ENCODE measurements at places on chromosomes 2 and 18. TPM values are rescaled to one million over a fixed set of nuclear protein-coding genes. Genes with fewer than 3 reads are reported as not detected.

GRCh38 chr2:206267567-206267966 lies 6.9 kb upstream of the ZDBF2 start:
- no peak for DNase-seq

DNA sequence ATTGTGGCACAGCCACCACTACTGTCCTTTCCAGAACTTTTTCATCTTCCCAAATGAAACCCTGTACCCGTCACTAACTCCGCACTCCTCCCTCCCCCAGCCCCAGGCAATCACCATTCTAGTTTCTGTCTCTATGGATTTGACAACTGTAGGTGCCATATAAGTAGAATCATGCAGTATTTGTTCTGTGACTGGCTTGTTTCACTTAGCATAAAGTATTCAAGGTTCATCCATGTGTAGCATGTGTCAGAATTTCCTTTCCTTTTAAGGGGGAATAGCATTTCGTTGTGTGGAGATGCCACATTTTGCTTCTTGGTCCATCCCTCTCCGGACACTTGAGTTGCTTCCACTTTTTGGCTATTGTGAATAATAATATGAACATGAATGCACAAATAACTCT lies 842 bp upstream of the CKAP2L start:
- DNase-seq = peak; percentile 2

- no peak for DNase-seq
Measured at GRCh38 chr2:203070701-203071100, 56.0 kb downstream of the NBEAL1 start.

- no peak for DNase-seq
Measured at GRCh38 chr18:74446178-74446577, 10.9 kb downstream of the DIPK1C start.

The CD8B2 gene
- polyA plus RNA-seq = 0.22 TPM
